ENCODE measurements at places on chromosomes 4 and X.

- no peak for DNase-seq
Observed at GRCh38 chr4:53541577-53542206, 49.6 kb downstream of the LNX1 start.

GRCh38 chrX:44104699-44105098 lies 131.5 kb upstream of the NDP start:
- no peak for DNase-seq

DNA sequence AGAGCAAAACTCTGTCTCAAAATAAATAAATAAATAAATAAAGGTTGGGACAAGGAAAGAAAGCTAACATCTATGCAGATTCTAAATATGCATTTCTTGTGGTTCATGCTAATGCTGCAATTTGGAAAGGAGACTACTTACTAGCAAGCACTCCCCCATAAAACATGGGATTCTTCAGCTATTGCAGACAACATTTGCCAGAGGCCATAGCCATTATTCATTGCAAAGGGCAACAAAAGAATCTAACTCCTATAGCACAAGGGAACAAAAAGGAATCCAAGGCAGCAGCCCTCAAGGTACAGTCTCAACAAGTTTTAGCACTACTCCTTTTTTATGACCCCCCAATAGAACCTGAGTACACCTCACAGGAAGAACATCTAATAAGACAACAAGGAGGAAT lies 8.0 kb upstream of the HERC5 start:
- no peak for DNase-seq

GRCh38 chr4:15600176-15600575 lies 55.0 kb downstream of the FBXL5 start:
- DNase-seq, result no peak

DNA sequence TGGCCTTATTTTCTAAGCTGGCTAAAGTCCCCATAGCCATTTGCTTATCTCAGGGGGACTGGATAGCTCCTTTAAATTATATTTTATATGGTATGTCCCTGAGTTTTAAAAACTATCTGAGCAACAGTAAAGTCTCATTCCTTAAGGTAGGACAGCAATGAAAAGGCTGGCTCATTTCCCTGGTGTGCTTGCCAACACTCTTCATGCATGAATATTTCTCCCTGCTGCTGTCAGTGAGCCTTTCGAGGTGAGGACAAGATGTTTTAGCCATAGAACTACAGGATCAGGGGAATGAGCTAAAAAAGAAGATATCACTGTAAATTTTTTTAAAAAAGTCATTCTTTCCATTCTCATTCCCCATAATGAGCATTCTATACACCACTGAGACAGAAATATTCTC lies 427.3 kb upstream of the FAM241A start:
- DNase-seq, result no peak

DNA sequence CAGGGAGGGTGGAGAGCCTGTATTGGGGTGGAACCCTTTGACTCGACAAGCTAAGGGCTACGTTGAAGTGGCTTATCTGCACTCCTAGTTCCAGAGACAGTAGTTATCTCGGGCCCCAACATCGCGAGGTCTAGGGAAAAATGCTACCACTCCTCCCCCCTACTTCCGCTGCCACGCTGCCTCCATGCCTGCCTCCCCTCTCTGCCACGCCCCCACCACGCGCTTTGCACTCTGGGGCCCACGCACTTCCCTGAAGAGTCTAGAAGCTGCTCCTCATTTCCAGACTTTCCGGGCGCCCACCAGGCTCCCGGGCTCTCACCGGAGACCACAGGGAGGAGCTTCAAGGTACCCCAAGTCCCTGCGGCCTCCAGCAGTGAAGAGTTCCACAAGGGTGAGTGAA lies at the start of gene PASD1:
Gene PASD1, plus strand, starts transcription at position 227 of the 400 bp plus-strand sequence. CDS start 37,879 bp downstream, outside the sequence.
- DNase-seq, result no peak

GRCh38 chrX:130097507-130098209 lies 12.6 kb downstream of the ELF4 start:
- DNase-seq, result no peak

GRCh38 chrX:12711435-12712040 lies 79.7 kb upstream of the PRPS2 start:
- DNase-seq, result no peak

Data from HL-60 (cell line).